ENCODE measurements at places on chromosomes 11 and 22.

GRCh38 chr22:44325718-44326490, 13.2 kb upstream of the SHISAL1 start:
- DNase-seq: no peak

DNA sequence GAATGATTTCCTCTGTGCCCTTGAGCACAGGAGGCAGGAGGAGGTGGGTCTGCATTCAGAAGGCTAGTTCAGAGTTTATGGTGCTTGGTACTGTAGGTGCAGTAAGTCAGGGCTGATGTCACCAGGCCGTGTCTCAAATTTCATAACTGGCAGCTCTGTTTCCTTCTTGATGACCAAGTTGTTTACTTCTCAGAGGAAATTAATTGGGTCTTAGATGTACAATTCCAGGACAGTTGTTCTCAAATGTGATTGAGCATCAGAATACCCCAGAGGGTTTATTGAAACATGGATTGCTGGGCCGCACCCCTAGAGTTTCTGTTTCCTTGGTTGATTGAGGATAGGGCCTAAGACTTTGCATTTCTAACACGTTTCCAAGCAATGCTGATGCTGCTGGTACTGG, 6.2 kb downstream of the AMOTL1 start:
- no peak for DNase-seq

- no peak for DNase-seq
Observed at GRCh38 chr22:23038334-23038642, 32.0 kb upstream of the GNAZ start.

DNA sequence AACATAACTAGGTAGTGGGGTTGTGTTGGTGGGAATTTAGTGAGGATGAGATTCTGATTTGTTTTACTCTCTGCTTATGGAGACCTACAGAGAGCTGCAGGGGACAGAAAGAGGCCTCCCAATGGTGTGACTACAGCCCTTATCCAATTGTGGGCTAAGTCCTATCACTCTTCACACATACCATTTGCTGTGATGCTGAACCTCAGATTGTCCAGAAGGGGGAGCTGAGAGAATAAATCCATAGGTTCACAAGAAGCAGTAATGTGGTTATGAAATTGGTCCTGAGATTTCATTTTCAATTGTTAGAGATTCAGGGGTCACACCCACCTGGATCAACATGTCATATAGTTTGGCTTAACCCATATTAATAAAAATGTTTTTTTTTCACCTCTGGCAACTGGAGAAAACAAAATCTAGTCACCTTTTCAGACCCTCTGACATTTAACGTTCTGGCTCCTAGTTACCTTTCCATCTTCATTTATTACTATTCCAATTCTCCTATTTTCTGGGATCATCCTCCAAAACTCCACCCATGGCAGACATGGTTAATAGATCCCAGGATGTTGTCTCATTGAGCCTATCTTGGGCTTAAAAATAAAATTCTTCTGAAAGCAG, 53.3 kb upstream of the PTPN5 start:
- peak; percentile 24 for DNase-seq

DNA sequence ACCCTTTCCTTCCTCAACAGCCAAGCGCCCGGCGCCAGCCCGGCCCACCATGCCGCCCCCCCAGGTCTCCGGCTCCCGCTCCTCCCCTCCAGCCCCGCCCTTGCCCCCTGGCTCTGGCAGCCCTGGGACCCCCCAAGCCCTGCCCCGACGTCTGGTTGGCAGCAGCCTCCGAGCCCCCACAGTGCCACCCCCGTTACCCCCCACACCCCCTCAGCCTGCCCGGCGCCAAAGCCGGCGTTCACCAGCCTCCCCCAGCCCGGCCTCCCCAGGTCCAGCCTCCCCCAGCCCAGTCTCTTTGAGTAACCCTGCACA, 3.3 kb upstream of the PDXP start:
- DNase-seq: no peak

DNA sequence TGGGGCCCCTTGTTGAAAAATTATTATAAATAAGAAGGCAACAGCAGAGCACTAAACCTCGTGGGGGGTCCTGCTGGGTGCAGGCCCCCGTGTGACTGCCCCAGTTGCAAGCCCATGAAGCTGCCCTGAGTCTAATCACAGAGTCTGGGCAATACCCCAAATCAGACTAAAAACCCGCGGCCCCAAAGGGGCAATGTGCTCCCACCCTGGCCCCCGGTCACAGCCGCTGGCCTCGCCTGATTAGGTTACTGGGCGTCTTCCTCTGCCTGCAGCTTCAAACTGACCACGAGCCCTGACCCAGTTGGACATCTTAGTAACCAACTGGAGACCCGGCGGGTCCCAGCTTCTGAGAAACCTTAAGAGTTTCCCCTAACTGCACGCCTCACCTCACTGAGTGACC, 1.6 kb downstream of the CXCR5 start:
- DNase-seq: no peak

DNA sequence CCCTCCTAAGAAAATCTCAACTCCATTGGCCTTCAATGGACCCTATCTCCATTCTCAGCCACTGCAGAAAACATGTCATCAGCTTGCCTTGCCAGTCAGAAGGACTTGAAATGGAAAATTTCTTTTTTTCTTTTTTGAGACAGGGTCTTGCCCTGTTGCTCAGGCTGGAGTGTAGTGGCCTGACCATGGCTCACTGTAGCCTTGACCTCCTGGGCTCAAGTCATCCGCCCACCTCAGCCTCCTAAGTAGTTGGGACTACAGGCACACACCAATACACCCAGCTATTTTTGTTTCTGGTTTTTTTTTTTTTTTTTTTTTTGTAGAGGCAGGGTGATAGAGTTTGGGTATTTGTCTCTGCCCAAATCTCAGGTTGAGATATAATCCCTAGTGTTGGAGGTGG, 29.0 kb downstream of the AGBL2 start:
- DNase-seq: no peak

- DNase-seq: no peak
Observed at GRCh38 chr11:107468596-107468995, 11.0 kb upstream of the CWF19L2 start.

DNA sequence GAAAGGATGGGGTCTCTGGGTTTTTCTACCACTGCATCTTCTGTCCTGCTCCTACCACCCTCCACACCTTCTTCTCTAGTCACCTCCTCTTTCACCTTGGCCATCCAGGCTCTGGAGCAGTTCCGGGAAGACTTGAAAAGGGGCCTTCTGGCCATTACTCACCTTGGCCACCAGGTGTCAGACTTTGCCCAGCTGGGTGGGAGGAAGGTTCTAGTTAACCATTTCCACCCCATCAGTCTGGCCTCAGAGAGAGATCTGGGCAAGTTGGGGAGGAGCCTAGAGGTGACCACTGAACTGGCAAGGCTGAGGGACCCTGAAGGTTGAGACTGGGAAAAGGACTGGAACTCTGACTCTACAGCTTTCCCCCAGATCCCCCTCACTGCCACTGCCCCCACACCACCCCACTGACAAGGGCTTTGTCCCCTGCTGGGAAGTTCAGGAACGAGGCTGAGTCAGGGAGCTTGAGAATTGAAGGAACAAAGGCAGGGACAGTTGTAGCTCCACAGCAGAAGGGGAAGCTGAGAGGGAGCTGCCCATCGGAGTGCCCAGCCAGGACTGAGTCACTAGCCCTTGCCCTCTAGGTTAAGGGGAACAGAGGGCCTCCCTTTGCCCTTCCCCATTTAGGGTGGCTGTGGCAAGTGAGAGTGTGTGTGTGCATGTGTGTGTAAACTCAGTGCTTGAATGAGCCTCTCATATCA, 3.7 kb upstream of the POLD4 start:
- DNase-seq: peak; percentile 81

DNA sequence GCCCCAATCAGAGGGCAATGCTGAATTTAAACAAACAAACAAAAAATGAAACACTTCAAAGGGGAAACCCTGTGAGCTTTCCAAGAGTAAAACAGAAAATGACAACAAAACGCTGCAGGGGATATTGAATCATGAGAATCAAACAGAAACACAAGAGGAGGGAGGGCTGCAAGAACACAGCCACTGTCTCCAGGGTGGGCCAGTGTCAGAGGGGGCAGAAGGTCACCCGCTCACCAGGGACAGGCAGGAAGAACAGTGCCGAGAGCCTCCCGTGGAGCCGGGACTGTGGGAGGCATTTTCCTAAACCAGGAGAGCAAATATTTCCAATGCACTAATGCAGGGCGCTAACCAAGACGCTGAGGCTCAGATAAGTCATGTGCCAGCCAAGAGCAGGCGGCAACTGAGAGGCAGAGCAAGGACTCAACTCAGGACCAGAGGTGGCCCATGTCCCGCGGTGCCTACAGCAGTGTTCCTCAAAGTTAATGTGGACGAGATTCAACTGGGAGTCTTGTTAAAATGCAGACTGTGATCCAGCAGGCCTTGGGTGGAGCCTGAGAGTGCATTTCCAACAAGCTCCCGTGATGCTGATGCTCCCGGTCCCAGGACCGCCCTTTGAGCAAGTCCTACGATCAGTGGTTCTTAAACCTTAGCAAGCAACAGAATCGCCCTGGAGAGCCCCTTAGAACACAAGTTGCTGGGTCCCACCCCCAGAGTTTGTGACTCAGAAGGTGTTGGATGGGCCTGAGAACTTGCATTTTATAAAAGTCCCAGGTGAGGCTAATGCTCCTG, 197.2 kb downstream of the TENM4 start:
- no peak for DNase-seq

- DNase-seq: no peak
Observed at GRCh38 chr11:66188580-66188979, 79.9 kb upstream of the RAB1B start.

Data from GM13977 (cell line).